ENCODE measurements at places on chromosomes 7 and 10.

- DNase-seq, result no peak
Measured at GRCh38 chr7:25455683-25456251, 227.5 kb upstream of the NPVF start.

DNA sequence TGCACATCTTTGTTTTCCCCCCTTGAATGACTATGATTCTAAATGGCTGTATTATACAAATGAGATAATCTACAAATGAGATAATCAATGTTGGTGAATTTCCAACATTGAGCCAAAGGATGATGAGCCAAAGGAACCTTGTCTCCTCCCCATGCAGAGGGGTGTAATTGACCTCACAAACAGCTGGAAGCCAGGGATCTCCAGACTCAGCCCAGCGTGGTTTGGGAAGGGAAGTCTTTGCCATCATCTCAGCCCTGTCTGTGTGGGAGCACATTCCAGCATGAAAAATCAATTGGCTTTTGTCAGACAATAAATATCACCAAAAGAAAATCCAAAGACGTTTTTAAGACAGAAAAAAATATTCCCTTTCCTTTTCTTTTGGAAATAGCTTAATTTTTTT, 271.5 kb upstream of the AOAH start:
- DNase-seq, result no peak

DNA sequence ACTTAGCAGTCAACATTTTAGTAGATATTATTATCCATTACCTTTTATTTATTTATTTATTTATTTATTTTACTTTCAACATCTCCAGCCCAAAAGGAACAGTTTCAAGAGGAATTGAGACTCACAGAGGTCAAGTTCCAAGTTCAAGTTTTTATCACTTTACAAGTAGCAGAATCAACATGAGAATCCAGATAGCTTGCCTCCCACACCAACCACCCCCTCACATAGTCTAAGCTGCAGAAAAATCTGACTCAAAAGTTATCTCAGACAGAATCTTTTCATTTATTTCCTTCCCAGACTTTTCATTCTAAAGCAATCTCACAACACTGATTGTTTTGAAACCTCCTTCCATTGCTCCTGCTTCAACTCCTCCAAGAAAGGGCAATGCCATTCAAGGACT, 129.6 kb downstream of the GRM3 start:
- no peak for DNase-seq

GRCh38 chr10:83806717-83807116, 332.6 kb upstream of the GHITM start:
- no peak for DNase-seq

DNA sequence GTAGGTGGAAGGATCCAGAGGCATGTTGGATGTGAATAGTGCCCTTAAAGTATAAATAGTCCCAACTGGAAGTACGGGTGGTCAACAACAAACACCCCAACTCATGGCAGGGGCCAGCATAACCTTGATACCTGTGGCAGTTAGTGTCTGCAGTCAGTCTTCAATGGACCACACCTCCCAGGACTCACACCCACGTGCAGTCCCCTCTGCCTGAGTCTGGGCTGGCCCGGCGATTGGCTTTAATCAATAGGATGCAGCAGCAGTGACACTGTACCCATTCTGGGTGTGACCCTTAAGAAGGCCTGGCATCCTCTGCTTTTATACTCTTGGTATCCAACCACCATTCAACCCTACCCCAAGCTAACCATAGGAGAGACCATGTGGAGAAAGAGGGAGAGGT, 18.6 kb downstream of the DRGX start:
- DNase-seq, result no peak

DNA sequence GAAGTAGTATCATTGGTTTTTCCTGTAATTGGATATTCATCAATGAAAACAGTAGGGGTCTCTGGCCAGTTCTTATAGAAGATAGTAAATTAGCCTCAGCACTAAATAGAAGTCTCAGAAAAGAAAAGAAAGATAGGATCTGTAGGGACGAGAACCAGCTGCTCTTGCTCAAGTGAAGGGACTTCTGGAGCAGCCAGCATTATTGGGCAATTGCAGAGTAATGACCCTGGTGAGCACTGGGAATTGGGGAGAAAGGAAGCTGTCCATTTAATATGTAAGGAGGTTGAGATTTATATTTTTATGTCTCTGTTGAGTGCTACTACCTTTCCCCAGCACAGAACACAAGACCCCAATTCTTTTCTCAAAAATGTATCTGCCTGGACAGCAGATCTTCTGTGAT, 61.2 kb upstream of the WNT16 start:
- DNase-seq, result no peak

GRCh38 chr10:120493411-120494312, 36.6 kb downstream of the PLPP4 start:
- DNase-seq, result no peak

DNA sequence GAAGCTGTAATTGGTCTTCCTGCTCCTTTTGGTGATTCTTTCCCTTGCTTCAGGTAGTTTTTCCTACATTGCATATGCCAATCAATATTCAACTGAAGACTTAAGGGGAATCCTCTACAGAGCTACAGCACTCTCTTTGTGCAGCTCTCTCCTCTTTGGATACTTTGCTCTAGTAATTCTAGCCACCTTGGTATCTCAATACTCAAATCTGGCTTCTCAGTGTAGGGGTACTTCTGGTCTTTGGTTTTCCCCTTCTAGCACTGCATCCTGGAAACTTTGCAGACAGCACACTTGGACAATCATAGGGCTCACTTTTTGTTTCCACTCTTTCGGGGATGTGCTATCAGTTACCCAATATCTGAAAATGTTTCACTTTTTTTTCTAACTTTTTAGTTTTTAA, 9.9 kb downstream of the PHTF2 start:
- DNase-seq, result no peak

GRCh38 chr10:107418085-107418806, 253.7 kb upstream of the SORCS1 start:
- DNase-seq, result no peak
